ENCODE measurements at places on chromosomes 6 and 20.

GRCh38 chr20:54085910-54086309, 15.5 kb upstream of the BCAS1 start:
- DNase-seq = no peak

GRCh38 chr6:56004426-56004825, 129.0 kb upstream of the BMP5 start:
- no peak for DNase-seq

GRCh38 chr20:59645761-59646171, 41.4 kb downstream of the PHACTR3 start:
- no peak for DNase-seq

GRCh38 chr6:132147530-132148011, 196.4 kb upstream of the CCN2 start:
- no peak for DNase-seq

DNA sequence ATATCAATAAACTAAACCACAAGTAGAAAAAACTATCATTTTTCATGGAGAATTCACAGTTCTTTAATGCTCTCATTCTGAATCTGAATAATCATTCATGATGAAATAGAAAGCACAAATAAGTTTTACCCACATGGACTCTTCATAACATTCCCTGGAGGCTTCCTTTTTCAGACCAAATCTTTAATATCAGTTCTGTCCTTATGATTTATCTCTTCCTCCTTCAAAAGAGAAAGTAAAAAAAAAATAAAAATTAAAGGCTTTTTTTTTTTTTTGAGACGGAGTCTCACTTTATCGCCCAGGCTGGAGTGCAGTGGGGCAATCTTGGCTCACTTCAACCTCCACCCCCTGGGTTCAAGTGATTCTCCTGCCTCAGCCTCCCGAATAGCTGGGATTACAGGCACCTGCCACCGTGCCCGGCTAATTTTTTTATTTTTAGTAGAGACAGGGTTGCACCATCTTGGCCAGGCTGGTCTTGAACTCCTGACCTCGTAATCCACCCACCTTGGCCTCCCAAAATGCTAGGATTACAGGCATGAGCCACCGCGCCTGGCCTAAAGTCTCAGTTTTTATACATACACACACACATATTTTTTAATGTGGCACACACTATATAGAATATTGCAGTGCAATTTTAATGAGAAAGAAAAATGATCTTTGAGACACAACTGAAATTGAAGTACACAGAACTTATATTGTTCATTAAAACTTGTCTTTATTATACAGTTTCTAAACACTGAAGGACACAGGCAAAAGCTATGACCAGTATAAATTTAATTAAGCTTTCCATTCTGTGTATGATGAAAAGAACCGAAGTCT, 31.9 kb upstream of the ZNF217 start:
- DNase-seq = no peak

DNA sequence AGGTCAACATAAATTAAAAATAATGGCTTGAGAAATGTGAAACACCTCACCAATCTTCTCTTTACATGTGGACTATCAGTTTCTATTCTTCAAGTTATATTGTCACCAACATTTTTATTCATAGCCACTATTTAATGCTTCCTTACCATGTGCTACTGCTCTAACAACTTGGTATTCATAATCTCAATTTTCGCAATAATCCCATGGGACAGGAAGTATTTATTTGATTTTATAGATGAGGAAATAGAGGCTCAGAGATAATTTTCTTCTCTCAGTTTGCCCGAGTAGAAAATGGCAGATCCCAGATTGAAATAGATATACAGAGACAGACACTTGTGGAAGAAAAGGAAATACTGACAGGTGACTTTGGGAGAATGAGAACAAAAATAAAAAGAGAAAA, 66.6 kb downstream of the FAM83B start:
- no peak for DNase-seq

DNA sequence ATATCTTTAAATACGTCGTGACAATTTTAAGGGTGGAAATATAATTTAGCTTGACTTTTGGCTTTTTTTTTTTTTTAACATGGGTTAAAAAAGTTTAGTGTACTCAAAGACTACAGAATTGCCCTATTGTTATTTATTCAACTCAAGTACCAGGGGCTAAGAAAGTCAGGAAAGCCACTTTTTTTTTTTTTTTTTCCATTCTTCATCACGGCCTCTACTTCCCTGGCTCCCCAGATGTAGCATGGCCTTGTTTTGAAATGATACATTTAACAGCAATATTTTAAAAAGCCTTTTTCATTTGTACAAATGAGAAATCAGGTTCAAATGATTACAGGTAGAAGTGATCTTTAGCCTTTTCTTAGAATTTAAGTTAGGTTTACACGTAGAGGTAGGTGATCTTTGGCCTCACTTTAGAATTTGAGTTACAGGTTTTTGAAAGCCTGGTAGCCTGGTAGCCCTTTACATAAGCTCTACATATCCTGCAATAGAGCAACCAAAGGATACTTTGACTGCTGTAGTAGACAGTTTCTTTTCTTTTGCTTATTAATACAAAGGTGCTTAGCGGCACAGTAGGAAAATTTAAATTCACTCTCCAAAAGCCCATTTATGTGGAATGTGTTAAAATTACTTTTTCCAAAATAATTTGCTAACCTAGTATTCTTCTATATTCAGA, 160.5 kb upstream of the MMS22L start:
- no peak for DNase-seq

GRCh38 chr6:15368186-15368585, 122.3 kb downstream of the JARID2 start:
- no peak for DNase-seq

DNA sequence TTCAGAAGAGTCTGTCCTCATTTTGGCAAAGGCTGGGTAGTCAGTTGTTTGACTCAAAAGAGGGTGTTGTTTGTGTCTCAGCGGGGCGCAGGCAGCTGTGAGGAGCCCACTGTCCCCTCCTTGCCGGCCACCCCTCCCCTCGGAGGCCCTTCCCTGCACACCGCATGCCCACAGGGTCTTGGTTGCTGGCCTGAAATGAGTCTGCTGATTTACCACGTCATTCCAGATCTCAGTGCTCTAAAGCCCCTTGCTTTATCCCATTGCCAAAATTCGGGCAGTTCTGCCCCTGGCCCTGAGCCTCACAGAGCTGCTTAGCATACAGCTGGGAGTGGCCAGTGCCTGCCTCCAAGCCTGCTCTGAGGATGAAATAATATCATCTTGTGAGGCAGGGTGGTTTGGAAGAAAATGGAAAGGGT, 220.7 kb downstream of the UST start:
- no peak for DNase-seq

- no peak for DNase-seq
These were observed 517.0 kb upstream of the NRSN1 start for GRCh38 chr6:23608931-23609435.

DNA sequence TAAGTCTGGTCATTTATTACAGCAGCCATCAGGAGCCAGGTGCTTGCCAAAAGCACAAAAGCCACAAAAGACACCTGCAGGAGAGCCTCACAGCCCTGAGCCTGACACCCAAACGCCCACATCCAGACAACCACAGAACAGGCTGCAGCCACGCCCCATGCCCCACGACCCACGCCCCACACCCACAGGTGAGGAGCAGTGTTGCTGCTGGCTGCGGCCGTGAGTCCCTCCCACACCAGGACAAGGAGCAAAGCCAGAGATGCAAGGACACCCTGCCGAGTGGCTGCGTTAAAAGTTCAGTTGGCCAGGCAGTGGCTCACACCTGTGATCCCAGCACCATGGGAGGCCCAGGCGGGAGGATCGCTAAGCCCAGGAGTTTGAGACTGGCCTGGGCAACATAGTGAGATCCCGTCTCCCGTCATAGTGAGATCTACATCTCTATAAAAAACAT, 43.0 kb downstream of the SLC2A4RG start:
- DNase-seq = no peak

DNA sequence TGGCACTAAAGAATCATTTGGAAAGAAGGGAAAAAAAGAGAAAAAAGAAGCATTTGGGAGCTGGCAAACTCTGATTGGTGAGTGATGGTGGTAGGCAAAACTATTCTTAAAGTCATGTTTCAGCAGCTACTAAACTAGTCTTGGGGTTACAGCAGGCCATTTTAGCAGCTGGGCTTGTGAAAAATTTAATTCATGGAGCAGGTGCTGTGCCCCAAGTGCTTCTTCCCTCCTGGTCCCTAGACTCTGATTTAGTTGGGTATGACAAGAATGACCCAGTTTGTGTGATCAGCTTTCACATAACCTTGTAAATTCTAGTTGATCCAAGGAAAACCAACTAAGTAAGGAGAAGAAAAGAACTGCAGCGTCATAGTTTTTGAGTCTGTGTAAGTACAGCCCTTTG, 1.1 kb upstream of the ASIP start:
- DNase-seq = no peak

DNA sequence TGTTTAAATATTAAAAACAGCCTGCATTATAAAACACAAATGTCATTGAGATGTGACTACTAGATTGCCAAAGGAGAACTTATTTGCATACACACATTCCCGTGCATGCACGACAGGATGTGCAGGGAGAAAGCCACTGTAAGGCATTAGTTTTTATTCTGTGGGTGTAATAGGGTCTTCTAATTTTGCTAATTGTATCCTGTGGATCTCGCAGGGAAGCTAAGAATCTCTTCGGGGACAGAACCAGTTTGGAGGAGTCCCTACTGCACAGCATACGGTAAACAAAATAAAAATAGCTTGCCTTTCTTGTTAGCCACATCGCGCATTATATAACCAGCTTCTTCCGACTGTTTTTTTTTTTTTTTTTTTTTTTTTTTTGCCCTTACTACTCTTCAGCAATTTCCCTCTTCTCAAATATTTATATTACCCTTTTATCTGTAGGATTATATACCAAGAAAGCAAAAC, 2.0 kb downstream of the ATXN1 start:
- DNase-seq = no peak

DNA sequence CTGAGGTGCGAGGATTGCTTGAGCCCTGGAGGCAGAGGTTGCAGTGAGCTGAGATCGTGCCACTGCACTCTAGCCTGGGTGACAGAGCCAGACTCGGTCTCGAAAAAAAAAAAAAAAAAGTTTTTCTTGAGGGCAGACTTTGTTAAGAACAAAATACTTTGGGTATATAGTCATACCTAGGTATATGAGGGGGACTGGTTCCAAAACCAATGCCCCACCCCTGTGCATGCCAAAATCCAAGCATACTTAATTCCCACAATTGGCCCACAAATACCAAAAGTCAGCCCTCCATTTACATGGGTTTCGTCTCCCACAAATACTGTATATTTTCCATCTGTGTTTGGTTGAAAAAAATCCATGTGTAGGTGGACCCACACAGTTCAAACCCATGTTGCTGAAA, 119.9 kb downstream of the INSM1 start:
- no peak for DNase-seq

- DNase-seq = no peak
These were observed at the start of gene POPDC3 for GRCh38 chr6:105179244-105180065. Gene POPDC3, minus strand, starts transcription at chr6:105180014. Its CDS starts 18,105 bp downstream, at chr6:105161909.

DNA sequence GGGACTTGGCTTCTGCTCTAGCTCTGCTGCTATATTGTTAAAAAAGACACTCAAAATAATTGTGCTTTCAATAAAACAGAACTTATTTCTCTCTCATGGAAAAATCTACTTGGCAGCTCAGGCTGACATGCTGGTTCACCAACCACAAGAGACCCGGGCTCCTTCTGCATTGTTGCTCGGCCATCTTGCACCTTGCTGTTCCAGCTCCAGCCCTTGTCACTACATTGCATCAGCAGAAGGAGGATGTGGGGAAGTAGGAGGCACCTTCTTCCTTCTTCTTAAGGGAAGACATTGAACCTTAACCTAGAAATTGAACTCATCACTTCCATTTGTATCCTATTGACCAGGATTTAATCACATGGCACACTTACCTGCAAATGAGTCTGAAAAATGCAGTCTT, 6.6 kb upstream of the C20orf202 start:
- no peak for DNase-seq

DNA sequence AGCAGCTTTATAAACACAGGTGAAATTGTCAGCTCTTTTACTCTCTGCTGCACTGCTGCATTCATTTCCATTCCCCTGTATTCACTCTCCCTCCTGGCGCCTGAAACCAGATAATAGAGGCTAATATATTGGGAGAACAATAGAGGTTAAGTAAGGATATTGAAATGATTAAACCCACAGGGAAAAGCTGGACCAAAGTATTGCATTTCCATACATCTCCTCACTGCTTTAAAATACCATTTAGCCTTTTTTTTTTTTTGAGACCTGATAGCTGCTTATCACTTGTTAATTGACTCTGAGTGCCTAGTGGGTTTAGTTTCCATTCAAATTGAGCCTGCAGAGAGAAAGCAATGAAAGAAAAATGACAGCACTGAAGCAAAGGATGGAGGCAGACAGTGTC, 540.5 kb upstream of the IMPG1 start:
- DNase-seq = no peak

GRCh38 chr20:57414867-57415592, 23.8 kb downstream of the RBM38 start:
- DNase-seq = no peak

- DNase-seq = no peak
These were observed 367.2 kb downstream of the EPM2A start for GRCh38 chr6:145368075-145368474.

DNA sequence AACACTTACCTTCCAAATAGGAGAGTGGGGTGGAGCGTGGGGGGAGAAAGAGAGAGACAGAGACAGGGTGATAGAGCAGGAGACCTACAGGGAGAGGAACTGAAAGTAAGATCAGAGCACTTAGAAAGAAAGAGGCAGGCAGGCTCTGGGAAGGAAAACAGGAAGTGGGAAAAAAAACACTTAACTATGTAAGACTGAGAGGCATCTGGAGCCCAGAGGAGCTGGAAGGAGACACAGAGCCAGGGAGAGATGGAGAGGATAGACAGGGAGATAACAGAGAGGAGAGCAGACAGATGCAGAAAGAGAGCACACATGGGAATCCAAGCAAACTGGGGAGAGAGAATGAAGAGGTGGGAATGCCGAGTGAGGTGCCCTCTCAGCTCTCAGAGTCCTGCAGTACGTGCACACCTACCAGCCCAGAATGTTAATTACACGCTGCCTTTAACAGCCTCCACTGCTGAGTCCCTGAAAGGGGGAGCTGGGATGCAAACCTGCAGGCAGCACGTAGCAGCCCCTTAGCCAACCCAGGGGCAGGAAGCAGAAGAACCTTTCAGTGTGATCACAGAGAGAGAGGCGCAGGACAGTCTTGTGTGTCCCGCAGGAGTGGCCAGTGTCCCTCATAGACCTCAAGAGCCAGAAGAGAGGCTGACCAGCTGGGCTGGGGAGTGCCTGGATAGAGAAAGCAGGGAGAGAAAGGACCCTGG, 132.7 kb upstream of the LRFN2 start:
- DNase-seq = peak; percentile 31

DNA sequence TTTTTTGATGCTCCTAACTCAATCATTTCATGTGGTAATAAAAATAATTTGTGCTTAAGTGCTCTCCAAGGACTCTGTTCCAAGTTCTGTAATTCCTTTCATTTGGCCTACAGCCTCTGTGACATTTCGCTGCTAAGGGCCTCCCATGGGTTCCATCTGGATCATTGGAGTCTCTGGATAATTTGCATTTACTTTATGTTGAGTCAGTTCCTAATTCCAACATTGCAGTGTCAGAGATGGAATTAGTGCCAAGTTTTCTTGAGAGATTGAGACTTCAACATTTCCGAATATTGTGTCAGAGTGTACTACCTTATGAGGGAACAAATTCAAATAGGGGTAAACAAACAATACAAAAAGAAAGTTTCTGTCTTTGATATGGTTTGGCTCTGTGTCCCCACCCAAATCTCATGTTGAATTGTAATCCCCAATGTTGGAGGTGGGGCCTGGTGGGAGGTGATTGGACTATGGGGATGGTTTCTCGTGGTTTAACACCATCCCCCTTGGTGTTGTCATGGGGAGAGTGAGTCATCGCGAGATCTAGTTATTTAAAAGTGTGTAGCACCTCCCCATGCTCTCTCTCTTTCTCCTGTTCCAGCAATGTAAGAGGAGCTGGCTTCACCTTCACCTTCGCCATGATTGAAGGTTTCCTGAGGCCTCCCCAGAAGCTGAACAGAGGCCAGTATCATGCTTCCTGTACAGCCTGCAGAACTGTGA, 244.1 kb upstream of the TBX18 start:
- DNase-seq = no peak

All from ACHN (cell line).